Neural cell (in vitro differentiated cells): ENCODE measurements at places on chromosomes 3 and 15. TPM values are rescaled to one million over a fixed set of nuclear protein-coding genes. Genes with fewer than 3 reads are reported as not detected.

CLSTN2 gene
- 10.7 and 12.3 TPM in 2 replicates for polyA plus RNA-seq

BNC1 gene
- polyA plus RNA-seq: not detected in 2 replicates

SNX22 gene
- polyA plus RNA-seq: 0.38 and 0.73 TPM in 2 replicates

AHSG gene
- polyA plus RNA-seq: 0.40 and 1.1 TPM in 2 replicates

PAQR9 gene
- 0.24 and 0.28 TPM in 2 replicates for polyA plus RNA-seq

SPINK8 gene
- not detected in 2 replicates for polyA plus RNA-seq

LSAMP gene
- 89.6 and 93.6 TPM in 2 replicates for polyA plus RNA-seq

WDR72 gene
- polyA plus RNA-seq: 0.05 TPM in 1 of 2 replicates, not detected in the other

TPM1 gene
- polyA plus RNA-seq: 254 and 273 TPM in 2 replicates

GOLGA6B gene
- polyA plus RNA-seq: not detected in 2 replicates

ADGRG7 gene
- not detected in 2 replicates for polyA plus RNA-seq

GTF2E1 gene
- 25.1 and 25.4 TPM in 2 replicates for polyA plus RNA-seq

GADL1 gene
- polyA plus RNA-seq: not detected in 2 replicates

GABRR3 gene
- polyA plus RNA-seq: not detected in 2 replicates

KLF15 gene
- polyA plus RNA-seq: 0.46 TPM in 1 of 2 replicates, not detected in the other

GP5 gene
- 0.14 and 0.16 TPM in 2 replicates for polyA plus RNA-seq

SLC28A1 gene
- not detected in 2 replicates for polyA plus RNA-seq

ISLR gene
- polyA plus RNA-seq: not detected in 2 replicates

DISP2 gene
- polyA plus RNA-seq: 5.0 and 26.0 TPM in 2 replicates

TRH gene
- 2.6 TPM in 2 replicates for polyA plus RNA-seq

TJP1 gene
- 4.1 and 6.2 TPM in 2 replicates for polyA plus RNA-seq

GPR160 gene
- 2.9 and 4.0 TPM in 2 replicates for polyA plus RNA-seq

KLHL25 gene
- 38.9 and 45.7 TPM in 2 replicates for polyA plus RNA-seq

GHRL gene
- polyA plus RNA-seq: 2.8 TPM in 1 of 2 replicates, not detected in the other

NPAP1 gene
- polyA plus RNA-seq: 0.10 and 0.40 TPM in 2 replicates

SPATA12 gene
- not detected in 2 replicates for polyA plus RNA-seq

CHCHD6 gene
- 102 and 105 TPM in 2 replicates for polyA plus RNA-seq

PRRT3 gene
- polyA plus RNA-seq: 2.9 and 4.3 TPM in 2 replicates

LYSMD4 gene
- polyA plus RNA-seq: 57.5 and 61.4 TPM in 2 replicates

ITIH4 gene
- 16.3 and 29.5 TPM in 2 replicates for polyA plus RNA-seq

BLM gene
- 2.2 and 4.5 TPM in 2 replicates for polyA plus RNA-seq

LEKR1 gene
- 0.14 and 2.7 TPM in 2 replicates for polyA plus RNA-seq

A4GNT gene
- not detected in 2 replicates for polyA plus RNA-seq

CGGBP1 gene
- 120 and 139 TPM in 2 replicates for polyA plus RNA-seq

ARHGAP11A gene
- 0.20 and 0.50 TPM in 2 replicates for polyA plus RNA-seq

ADAMTS17 gene
- 0.04 TPM in 1 of 2 replicates, not detected in the other for polyA plus RNA-seq

MYL3 gene
- 2.1 TPM in 1 of 2 replicates, not detected in the other for polyA plus RNA-seq

NEO1 gene
- polyA plus RNA-seq: 52.5 and 57.0 TPM in 2 replicates

PARP3 gene
- polyA plus RNA-seq: 5.3 and 5.6 TPM in 2 replicates

RARB gene
- 10.3 and 13.2 TPM in 2 replicates for polyA plus RNA-seq

HRG gene
- polyA plus RNA-seq: not detected in 2 replicates

TMEM207 gene
- 0.27 TPM in 1 of 2 replicates, not detected in the other for polyA plus RNA-seq

ECE2 gene
- 0.22 and 0.42 TPM in 2 replicates for polyA plus RNA-seq

RBM5 gene
- polyA plus RNA-seq: 632 and 695 TPM in 2 replicates

CKMT1B gene
- 23.2 and 29.8 TPM in 2 replicates for polyA plus RNA-seq

ZBTB47 gene
- 4.8 and 5.1 TPM in 2 replicates for polyA plus RNA-seq

SLC25A36 gene
- 201 and 227 TPM in 2 replicates for polyA plus RNA-seq

RAB43 gene
- polyA plus RNA-seq: 0.57 TPM in 1 of 2 replicates, not detected in the other

DNASE1L3 gene
- polyA plus RNA-seq: not detected in 2 replicates

EFCC1 gene
- polyA plus RNA-seq: not detected in 2 replicates

MINDY2 gene
- polyA plus RNA-seq: 21.0 and 22.8 TPM in 2 replicates

TTLL13 gene
- polyA plus RNA-seq: 0.33 TPM in 1 of 2 replicates, not detected in the other

RBP2 gene
- not detected in 2 replicates for polyA plus RNA-seq

TM4SF18 gene
- polyA plus RNA-seq: 0.42 TPM in 1 of 2 replicates, not detected in the other

FETUB gene
- polyA plus RNA-seq: not detected in 2 replicates

GNAT1 gene
- polyA plus RNA-seq: not detected in 2 replicates

TOPAZ1 gene
- not detected in 2 replicates for polyA plus RNA-seq

IL12A gene
- polyA plus RNA-seq: not detected in 2 replicates

SPRED1 gene
- 9.4 and 12.0 TPM in 2 replicates for polyA plus RNA-seq

SLC2A2 gene
- polyA plus RNA-seq: not detected in 2 replicates
